ENCODE measurements at places on chromosomes 13 and 19. TPM values are rescaled to one million over a fixed set of nuclear protein-coding genes. Genes with fewer than 3 reads are reported as not detected.

- no peak for DNase-seq
Observed at GRCh38 chr19:45469945-45470761, 2.4 kb downstream of the FOSB start.

DNA sequence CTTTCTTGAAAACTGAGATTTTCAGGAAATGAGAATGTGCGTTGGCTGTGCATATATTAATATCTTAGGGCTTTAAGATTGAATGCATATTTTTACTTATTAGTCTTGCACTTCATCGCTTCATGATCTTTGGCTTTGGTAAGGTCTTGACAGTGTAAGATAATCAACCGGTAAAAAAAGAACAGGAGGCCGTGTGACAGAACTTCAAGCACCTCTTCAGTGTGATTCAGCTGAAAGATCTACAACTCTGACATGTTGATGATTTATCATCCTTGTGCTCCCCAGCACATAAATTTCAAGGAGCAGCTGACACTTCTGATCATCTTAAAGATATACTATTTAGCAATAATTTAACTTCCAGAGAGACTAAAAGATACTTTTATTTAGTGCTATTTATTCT lies 195.1 kb downstream of the HS6ST3 start:
- DNase-seq = no peak

- no peak for DNase-seq
Observed at GRCh38 chr13:35694549-35695447, 218.3 kb upstream of the MAB21L1 start.

- no peak for DNase-seq
Observed at GRCh38 chr19:30596813-30597399, 224.7 kb downstream of the ZNF536 start.

DNA sequence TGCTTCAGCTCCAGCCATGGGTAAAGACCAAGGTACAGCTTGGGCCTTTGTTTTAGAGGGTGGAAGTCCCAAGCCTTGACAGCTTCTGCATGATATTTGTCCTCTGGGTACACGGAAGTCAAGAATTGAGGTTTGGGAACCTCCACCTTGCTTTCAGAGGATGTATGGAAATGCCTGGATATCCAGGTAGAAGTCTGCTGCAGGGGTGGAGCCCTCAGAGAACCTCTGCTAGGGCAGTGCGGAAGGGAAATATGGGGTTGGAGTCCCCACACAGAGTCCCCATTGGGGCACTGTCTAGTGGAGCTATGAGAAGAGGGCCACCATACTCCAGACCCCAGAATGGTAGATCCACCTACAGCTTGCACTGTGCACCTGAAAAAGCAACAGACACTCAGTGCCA lies 23.0 kb upstream of the MYO16 start:
- DNase-seq = no peak

GRCh38 chr13:48961379-48961778 lies 14.3 kb upstream of the FNDC3A start:
- no peak for DNase-seq

DNA sequence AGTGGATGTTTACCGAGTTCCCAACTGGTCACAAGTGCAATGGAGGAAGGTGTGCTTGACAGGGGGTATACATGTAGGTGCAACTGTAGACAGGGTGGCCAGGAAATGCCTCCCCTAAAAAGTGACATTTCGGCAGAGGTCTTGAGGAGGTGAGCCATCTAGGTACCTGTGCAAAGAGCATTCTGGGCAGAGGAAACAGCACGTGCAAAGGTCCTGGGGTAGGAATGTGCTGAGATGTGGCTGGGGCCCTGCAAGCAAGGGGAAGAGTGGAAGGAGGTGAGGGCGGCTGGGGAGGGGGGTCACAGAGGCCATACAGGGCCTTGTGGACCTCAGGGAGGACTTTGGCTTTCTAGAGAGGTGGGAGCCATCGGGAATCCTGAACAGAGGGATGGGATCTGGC lies 8.1 kb downstream of the ADGRL1 start:
- no peak for DNase-seq

GRCh38 chr13:25232937-25233515 lies 54.3 kb downstream of the MTMR6 start:
- no peak for DNase-seq

DNA sequence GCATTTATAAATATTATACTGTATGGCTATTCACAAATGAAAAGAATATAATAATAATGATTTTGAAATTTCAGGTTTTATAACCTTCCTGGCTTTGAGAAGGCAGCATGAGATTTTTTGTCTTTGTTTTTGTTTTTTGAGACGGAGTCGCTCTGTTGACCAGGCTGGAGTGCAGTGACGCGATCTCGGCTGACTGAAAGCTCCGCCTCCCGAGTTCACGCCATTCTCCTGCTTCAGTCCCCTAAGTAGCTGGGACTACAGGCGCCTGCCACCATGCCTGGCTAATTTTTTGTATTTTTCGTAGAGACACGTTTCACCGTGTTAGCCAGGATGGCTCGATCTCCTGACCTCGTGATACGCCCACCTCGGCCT lies 64.1 kb downstream of the ZNF429 start:
- no peak for DNase-seq

DNA sequence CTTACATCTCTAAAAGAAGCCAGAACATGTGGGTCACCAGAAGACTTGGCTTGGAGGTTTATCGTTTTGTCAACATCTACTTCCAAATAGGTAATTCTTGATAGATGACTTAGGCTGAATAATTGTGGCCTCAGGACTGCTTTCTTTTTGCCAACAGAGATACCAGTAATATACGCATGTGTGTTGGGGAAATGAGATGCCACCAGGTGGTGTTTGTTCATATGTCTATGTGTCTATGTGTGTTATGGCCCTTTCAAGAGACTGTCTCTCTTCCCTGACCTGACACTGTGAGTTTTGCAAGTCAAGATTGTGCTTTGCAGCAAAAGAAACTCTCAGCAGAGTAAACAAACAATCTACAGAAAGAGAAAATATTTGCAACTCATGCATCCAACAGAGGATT lies 31.6 kb upstream of the METTL21C start:
- DNase-seq = no peak

GRCh38 chr13:98619556-98619955 lies 42.6 kb upstream of the STK24 start:
- DNase-seq = no peak

DNA sequence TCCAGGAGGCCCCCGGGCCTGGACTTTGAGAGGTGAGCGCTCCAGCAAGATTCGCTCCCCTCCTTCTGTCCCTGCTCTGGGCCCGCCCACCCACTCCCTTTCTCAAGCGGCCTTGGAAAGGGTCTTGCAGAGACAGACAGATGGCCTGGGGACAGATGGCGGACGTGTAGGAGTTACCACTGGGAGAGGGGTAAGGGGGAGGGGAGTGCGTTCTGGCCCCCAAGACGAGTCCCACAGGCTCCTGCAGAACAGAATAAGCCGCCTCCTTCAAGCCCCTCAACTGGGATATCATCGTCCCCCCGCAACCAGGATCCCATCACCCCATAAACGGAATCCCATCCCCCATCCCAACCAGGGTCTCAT lies 3.6 kb upstream of the TNFAIP8L1 start:
- DNase-seq = no peak

DNA sequence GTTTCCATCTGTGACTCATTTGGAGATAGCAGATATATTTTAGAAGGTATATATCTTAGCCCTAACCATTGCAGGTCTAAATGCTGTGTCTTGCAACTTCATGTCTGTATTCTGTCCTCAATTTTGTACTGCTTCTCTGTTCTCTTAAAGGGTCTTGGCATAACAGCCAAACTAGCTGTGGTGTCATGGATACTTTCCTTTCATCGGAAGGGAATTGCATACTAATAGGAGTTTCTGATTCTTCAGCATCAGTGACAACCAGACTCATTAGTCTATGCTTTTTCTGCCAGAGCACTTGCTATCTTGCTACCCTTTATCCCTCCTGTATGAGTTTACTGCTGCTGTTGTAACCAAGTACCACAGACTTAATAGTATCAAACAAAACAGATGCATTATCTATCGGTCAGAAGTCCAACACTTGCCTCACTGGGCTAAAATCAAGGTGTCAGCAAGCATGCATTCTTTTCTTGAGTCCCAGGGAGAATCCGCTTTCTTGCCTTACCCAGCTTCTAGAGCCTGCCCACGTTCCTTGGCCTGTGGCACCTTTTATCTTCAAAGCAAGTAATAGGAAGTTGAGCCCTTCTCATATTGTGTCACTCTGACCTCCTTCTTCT lies 253.1 kb downstream of the HS6ST3 start:
- DNase-seq = no peak

DNA sequence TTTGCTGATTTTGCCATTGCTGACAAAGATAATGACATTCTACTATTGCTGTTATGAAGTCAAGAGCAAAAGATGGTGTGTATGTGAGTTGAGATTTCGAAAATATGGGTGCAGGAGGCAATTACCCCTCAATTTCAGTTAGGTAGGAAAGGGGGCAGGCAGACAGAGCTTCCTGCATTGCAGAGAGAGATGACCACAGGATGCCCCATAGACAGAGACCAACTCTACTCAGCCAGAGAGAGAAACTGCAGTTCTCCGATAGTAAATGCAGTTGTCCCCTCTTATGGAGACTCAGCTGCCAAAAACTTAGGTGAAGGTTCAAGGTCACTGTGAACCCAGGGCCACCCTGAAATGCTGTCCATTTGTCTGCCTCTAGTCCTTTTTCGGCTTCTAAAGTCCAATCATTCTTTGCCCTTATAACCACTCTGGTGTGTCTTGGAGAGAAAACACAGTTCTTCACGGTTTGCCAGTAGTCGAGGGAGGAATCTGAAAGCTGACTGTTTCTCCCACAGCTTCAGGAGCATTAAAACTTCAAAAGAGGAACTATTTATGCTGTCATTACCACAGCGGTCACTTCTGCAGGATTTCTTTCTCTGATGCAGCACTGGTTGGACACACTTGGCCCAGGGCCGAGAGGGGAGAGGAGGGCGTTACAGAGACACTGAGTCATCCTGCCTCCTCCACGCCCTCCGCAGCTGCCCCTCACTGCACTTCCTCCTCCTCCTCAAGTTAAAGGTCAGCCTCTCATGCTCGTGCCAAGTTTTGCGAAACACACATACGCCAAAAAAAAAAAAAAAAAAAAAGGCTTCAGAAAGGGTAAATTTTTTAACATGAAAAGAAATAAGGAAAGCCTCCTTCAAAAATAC lies 264.3 kb downstream of the FOXO1 start:
- DNase-seq = peak; percentile 78

- DNase-seq = no peak
Observed at GRCh38 chr19:36051637-36052036, 2.4 kb downstream of the THAP8 start.

- no peak for DNase-seq
Observed at GRCh38 chr19:17385878-17386611, 8.0 kb downstream of the CCDC194 start.

- DNase-seq = no peak
Observed at GRCh38 chr19:28235606-28236125, 977.3 kb downstream of the UQCRFS1 start.

DNA sequence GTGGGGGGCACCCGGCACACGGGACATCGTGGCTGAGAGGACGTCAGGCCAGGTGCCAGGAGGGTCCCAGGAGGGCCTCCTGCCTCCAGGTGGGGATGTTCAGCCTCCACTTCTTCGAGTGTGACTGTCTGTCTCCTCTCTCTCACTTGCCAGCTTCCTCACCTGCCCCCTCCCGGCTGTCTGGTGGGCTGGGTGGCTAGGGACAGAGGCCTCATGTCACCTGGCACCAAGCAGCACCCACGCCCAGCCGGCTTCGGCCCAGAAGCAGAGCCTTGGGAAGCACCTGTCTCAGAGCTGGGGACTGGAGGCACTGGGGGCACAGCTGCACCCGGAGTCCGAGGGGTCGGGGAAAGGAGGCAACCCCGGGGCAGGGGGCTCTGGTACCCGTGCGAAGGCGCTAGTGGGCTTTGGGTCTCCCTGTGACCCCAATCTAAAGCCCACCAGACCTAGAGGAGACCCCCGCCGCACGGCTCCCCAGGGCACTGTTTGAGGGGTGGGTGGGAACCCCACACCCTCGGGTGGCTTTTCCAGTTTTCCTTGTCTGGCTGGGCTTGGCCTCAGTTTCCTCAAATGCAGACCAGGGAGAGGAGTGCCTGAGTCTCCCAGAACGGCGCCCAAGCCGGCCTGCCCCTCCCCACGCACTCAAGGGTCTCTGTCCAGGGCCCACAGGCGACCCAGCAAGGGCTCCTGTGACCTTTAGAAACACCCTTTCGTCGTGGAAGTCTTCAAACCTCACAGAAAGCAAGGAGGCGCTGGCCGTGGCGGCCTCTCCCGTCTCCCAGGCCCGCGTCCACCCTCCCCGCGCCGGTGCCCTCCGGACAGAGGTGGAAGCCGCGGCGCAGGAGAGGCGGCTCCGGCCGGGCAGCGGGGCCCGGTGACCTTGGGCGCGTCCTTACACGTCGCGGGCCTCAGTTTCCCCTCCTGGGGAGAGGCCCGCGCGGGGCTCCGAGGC lies 664 bp upstream of the HCN2 start:
- no peak for DNase-seq

- DNase-seq = no peak
Observed at GRCh38 chr13:76164290-76164689, 528.2 kb downstream of the LMO7 start.

DNA sequence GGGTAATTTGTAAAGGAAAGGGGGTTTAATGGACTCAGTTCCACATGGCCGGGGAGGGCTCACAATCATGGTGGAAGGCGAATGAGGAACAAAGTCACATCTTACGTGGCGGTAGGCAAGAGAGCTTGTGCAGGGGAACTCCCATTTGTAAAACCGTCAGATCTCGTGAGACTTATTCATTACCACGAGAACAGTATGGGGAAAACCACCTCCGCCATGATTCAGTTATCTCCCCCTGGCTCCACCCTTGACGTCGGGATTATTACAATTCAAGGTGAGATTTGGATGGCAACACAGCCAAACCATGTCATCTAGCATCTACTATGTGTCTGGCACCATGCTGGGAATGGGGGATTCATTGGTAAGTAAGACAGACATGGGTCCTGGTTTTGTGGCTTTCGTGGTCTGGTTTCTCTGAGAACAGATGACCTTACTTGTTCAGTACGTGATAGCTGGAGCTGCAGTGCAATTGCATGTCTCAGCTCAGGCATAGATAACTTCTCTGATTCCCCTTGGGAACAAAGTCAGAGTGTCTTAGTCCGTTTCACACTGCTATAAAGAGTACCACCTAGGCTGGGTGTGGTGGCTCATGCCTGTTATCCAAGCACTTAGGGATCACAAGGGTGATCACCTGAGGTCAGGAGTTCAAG lies 8.3 kb downstream of the ZNF554 start:
- DNase-seq = no peak

GRCh38 chr13:22074403-22074802 lies 403.5 kb downstream of the FGF9 start:
- no peak for DNase-seq

Gene PLK5
- not detected for total RNA-seq

Gene SPTBN4
- total RNA-seq = not detected

Gene GADD45GIP1
- total RNA-seq = 64.6 TPM

Gene FCER2
- not detected for total RNA-seq
